ENCODE measurements at places on chromosomes 11 and 22.

GRCh38 chr11:8224711-8225110 is 39.0 kb downstream of the LMO1 start:
- DNase-seq: no peak

DNA sequence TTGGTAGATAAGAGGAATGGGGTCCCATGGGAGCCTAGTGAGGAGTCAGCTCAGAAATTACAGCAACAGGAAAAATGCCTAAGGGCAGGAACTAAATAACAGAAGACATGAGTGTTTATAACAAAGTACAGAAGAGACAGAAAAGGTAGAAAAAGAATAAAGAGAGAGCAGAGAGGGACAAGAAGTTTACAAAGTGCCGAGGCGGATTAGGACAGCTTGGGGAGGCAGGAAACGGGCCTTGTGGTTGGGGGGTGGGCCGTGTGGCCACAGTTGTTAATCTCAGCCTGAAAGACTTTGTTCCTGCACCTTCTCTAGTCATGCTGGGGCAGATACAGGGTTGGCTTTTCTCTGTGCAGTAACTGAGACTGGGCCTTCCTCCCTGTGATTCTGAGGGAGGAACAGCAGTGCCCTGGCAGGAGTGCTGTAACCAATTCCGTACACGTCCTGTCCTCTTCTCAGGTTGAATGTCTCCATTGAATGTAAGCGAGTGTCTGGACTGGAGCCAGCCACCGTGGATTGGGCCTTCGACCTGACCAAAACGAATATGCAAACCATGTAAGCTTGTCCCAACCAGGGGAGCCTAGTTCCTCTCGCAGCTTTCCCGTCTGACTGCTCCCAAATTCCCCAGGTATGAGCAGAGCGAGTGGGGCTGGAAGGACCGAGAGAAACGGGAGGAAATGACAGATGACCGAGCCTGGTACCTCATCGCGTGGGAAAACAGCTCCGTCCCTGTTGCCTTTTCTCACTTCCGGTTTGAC is 13.2 kb downstream of the NAA40 start:
- no peak for DNase-seq

GRCh38 chr11:17397311-17398002 is 9.0 kb upstream of the KCNJ11 start:
- DNase-seq: no peak

GRCh38 chr11:4008116-4008515 is 86.5 kb upstream of the RRM1 start:
- DNase-seq: no peak

- DNase-seq: no peak
These were observed 24.9 kb upstream of the GNB1L start for GRCh38 chr22:19879643-19879991.

DNA sequence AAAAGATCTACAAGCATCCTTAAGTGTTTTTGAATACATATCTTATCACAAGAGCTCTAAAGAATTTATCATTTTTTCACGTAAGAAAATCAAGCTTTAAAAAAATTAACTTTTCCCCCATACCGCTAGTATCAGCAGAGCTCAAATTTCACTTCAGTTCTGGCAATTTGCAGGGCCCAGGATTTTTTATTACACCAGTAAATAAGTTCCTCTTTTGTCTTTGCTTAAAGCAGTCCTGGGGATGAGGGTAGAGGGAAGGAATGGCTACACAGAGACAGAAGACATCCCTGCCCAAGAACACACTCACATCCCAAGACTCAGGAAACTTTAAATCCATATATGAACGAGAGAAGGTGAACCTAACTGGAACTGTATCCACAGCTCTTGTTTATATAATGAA is 22.6 kb upstream of the SORL1 start:
- DNase-seq: no peak

GRCh38 chr11:109486129-109486528 is 64.1 kb downstream of the C11orf87 start:
- no peak for DNase-seq

DNA sequence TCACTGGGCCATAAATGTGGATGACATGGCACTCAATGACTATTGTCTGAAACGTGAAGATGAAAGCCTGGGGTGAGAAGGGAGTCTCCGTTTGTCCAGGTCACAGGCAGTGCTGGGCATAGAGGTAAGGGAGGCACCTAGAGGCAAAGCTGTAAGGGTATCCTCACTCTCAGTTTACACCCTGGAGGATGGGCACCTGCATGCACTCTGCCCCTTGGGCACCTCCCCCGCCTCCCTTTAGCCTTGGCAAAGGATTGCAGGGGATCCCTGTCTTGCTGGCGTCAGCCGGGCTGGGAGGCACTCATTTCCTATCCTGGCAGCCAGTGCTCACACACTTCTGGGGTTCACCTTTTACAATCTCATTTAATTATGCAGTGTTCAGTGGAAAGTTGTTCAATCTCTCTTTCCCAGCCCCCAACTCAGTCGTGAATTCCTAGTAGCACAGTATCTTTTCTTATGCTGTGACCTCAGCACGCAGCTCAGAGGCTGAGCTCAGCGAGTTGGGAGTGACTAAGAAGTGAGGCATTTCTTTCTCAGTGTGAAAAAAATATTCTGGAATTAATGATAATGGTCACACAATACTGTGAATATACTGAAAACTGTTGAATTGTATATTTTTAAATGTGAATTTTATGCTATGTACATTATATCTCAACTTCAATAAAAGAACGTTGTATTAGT is 866.6 kb downstream of the BRD1 start:
- no peak for DNase-seq

GRCh38 chr22:18113680-18114394 is 3.2 kb downstream of the TUBA8 start:
- no peak for DNase-seq

DNA sequence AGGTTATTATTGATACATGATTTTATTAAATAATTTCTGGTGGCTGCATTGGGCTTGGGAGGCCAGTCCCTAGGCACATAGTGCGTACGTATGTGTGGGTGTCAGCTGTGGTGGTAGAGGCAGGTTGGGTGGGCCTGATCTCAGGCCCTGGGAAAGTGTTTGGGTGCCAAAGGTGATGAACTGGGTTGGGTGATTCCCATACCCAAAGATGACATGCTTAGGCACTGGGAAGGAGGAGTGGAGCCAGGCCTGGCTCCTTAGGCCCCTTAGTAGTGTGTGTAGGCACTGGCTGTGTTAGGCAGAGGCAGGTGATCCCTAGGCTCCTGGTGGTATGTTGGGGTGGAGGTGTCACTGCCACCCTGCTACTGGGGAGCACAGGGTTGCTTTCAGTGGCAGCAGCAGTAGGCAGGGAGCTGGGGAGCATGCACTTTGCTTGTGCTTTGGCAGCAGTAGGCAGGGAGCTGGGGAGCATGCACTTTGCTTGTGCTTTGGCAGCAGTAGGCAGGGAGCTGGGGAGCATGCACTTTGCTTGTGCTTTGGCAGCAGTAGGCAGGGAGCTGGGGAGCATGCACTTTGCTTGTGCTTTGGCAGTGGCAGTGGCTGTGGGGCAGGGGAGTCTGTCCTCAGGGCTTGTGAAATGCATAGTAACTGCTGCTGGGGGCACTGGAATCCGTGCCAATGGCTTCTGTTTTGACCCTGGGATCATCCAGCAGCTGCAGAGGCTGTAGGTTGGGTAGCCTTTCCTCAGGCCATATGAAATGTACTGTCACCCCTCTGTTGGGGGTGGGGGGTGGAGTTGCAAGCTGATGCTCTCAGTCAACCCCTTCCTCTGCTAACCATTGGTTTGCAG is 84.4 kb downstream of the RRM1 start:
- DNase-seq: no peak

DNA sequence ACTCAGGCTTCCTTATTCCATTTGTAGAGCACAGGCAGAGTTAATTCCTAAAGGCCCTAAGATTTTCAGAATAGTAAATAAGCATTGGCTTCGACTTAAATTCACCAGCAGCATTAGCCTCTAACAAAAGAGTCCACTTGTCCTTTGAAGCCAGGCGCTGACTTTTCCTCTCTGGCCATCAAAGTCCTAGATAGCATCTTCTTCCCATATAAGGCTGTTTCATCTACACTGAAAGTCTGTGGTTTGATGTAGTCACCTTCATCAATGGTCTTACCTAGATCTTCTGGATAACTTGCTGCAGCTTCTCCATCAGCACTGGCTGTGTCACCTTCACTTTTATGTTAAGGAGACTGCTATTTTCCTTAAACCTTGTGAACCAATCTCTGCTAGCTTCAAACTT is 118.3 kb upstream of the SOX6 start:
- no peak for DNase-seq

GRCh38 chr11:19519353-19519752 is 193.3 kb upstream of the NAV2 start:
- DNase-seq: no peak

DNA sequence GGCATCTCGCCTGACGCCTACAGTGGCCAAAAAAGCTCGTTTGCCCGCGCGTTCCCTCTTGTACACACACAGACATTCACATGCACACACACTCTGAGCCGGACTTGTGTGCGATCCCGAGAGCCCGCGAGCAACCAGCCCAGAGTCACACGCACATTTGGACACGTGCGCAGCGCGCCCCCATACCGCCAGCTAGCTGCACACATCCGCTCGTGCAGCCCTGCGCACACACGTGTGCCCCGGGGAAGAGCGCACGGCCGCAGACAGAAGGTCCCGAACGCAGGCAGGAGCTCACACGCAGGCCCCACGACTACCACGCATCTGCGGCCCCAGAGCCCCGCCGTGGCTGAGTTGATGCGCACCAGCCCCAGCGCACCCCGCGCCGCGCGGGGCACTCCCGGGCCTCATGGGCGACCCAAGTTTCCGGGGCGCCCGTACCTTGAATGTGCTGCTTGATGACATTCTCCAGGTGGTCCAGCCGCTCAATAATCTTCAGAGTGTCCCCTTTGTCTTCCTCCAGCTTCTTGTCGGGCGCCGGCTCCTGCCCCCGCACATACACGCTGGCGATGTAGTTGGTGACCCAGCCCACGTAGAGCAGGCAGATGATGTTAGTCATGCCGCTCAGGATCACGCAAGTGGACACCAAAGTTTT is 758 bp downstream of the GALNT18 start:
- no peak for DNase-seq

DNA sequence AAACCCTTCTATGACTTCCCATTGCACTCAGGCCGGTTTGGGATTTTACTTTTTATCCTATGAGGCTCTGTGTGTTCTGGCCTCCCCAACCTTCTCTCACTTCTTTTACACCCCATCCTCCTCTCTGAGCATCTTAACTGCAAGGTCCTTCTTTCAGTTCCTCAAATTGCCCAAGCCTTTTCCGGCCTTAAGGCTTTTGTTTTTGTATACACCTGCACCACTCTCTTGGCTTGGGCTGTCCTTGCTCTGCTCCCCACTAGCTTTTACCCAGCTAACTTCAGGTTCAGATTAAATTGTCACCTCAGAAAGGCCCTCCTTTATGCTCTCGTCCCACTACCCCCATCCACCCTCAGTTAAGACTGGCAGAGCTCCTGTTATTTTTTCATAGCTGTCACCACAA is 55.5 kb downstream of the FAM83F start:
- DNase-seq: no peak

DNA sequence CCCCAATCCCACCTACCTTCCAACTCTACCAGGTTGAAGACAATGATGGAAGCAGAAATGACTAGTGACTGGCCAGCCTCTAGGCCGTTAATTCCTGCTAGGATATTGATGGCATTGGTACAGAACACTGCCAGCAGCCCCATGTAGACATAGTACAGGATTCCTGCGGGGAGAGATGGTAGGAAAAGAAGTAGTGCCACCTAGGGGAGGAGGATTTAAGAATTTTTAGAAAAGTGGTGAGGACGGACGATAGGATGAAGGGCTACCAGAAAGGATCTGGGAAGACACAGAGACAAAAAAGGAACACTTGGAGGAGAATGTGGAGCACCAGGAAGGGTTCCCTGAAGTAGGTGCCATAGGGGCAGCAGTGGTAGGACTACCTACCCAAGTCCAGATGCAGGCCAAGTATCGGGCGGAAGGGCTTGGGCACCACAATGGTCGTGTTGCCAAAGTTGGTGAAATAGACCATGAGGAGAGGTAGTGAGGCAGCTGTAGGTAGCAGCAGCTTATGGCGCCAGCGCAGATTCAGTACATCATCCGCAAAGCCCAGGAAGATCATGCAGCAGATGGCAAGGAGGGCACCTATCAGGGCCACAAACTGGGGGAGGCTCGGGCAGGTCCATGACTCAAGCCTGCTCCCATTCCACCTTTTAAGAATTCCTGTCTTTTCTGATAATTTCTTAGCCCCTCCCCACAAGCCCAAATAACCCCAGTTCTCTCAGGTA is 1.2 kb downstream of the DPAGT1 start:
- no peak for DNase-seq

GRCh38 chr22:42076764-42077485 is 2.6 kb upstream of the SMDT1 start:
- DNase-seq: no peak

GRCh38 chr11:113286009-113286408 is 28.4 kb upstream of the TTC12 start:
- no peak for DNase-seq

DNA sequence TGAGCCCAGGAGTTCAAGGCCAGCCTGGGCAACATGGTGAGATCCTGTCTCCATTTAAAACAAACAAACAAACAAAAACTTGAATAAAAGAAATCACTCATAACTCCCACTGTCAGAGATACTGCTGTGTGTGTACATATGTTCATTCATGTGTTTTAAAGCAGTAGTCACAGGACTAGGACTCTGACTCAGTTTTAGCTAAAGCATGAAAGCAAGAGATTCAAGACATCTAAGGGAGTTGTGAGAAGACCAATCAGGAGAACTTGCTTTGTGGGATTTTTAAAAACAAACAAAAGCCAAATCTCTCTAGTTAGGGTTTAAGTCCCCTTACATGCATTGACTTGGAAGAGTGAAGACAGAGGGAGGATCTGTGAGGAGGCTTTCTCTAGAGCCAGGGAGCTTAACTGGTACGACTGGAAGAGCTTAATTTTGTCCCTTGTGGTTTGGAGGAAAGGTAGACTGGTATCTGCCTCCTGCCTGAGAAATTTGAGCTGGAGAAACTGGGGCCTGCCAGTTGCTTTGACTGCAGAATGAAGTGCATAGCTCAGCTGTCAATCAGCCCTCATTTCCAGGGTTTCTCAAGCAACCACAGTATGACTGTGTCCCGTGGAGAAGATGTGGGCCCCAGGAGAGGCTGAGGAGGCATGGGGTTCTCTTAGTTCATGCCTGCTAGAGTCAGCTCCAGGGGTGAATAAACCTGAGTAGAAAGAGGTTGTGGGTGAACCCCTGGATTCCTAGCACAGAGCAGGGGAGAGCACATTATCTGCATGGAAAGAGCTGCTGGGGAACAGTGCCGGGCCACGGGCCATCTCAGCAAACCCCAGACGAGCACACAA is 30.6 kb downstream of the EXPH5 start:
- no peak for DNase-seq

- no peak for DNase-seq
These were observed 148.3 kb downstream of the JRKL start for GRCh38 chr11:96538104-96538503.

GRCh38 chr11:57133366-57134038 is 48.3 kb upstream of the LRRC55 start:
- no peak for DNase-seq

GRCh38 chr11:60680455-60681119 is 18.8 kb upstream of the MS4A8 start:
- DNase-seq: no peak

- no peak for DNase-seq
These were observed 83.0 kb upstream of the YWHAH start for GRCh38 chr22:31861226-31861840.

GRCh38 chr11:111936040-111936540 is 1.1 kb upstream of the DIXDC1 start:
- DNase-seq: no peak

- no peak for DNase-seq
These were observed 6.7 kb upstream of the AHNAK start for GRCh38 chr11:62553080-62553838.
